SJSA1 (cell line): ENCODE measurements at places on chromosomes 5 and 9. TPM values are rescaled to one million over a fixed set of nuclear protein-coding genes. Genes with fewer than 3 reads are reported as not detected.

GRCh38 chr9:136868644-136869043 is 2.5 kb upstream of the EDF1 start:
- DNase-seq: no peak

DNA sequence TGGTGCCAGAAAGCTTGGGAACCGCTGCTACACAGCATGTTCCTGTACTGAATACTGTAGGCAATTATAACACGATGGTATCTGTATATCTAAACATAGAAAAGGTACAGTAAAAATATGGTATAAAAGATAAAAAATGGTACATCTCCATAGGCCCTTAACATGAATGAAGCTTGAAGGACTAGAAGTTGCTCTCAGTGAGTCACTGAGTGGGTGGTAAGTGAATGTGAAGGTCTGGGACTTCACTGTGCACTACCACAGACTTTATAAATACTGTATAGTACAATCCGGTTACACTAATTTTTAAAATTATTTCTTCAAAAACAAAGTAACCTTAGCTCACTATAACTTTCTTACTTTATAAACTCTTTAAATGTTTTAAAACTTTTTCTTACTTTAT is 819.9 kb upstream of the GRAMD2B start:
- DNase-seq: no peak

DNA sequence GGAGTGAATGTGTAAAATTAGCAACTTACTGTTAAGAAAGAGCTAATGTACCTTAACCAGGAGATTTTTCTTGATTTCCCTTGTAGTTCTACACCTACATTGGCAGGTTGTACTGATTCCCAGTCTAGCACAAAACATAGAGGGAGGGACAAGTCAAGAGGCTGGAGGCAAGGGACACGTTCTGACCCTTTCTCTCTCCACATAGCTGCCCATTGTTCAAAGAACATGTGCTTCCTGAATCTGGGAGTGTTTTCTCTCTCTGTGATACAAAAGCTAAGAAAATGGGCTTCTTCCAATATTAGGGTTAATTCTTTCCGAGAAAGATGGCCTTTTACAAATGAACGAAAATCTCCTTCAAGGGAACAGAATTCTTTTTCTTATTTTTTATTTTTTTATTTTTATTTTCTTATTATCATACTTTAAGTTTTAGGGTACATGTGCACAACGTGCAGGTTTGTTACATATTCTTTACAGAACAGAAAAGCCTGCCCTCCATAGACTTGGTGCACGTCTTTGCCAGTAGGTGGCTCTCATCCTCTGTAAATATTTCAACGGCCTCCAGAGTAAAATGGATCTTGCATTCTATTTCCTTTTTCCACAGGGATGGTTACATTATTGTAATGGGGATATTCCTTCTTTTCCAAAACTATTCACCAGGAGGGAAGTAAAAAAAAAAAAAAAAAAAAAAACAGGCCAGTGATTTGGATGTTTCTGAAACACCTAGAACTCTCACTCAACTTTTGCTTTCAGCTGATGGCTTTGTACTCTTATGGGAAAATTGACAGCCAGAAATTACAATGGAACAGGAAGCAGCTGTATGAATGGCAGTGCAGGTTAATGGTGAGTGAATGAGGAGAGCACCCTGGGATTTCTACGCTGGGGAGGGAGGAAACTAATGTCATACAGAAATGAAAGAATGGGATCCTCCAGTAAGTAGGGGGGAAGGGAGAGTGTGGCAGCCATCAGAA is 13.1 kb upstream of the IFNA5 start:
- no peak for DNase-seq

CKS2 gene
- total RNA-seq: 141 and 327 TPM in 2 replicates

CCL27 gene
- total RNA-seq: not detected in 2 replicates

SPATA31A3 gene
- not detected in 2 replicates for total RNA-seq
